ENCODE measurements at places on chromosomes 6 and 20.

GRCh38 chr20:725491-725890 is 42.8 kb downstream of the SLC52A3 start:
- no peak for DNase-seq

DNA sequence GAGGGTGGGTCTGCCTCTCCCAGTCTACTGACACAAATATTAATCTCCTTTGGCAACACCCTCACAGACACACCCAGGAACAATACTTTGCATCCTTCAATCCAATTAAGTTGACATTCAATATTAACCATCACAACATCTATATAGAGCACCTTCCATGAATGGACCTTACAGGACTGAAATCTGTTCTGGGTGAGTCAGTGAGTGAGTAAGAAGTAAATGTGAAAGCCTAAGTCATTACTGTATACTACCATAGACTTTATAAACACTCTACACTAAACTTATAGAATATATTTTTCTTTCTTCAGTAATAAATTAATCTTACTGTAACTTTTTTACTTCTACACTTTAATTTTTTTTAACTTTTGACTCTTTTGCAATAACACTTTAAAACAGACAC is 993.8 kb upstream of the MAP3K7 start:
- no peak for DNase-seq

- DNase-seq: no peak
Measured at GRCh38 chr6:1739220-1739619, 129.5 kb downstream of the FOXC1 start.

DNA sequence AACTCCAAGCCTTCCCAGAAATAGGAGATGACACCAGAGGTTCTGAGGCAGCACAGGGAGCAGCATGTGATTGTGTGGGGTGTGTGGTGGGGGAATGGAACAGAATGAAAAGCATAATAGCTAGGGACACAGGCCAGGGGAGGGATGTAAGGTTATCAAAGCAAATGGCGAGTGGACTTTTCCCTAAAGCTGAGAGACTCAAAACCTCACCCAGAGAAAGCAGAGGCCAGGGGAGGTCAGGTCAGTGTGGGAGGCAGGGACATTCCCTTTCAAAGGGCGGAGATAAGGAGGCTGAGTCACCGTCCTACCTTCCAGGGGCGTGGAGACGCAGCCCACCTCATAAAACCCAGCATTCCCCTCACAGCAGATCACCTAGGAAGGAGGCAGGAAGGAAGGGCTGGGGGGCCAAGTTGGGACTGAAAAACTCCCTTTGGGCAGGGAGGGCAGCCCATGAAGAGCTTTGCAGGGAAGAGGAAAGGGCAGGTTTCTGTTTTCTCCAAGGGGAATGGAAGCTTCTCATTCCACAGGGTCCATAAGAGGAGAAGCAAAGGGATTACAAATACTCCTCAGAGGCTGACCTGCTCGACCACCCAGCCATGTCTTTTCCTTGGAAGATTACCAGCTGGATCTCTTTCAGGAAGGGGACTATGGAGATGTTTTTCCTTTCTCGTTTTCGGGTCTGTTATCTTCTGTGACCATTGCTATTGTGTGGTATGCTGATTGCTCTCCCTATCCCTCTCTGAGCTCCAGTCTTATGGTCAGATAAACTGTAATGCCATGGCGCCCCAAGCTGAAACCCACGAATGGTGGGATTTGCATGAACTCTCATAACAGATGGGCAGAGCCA is 9.6 kb upstream of the LY6G5C start:
- no peak for DNase-seq

DNA sequence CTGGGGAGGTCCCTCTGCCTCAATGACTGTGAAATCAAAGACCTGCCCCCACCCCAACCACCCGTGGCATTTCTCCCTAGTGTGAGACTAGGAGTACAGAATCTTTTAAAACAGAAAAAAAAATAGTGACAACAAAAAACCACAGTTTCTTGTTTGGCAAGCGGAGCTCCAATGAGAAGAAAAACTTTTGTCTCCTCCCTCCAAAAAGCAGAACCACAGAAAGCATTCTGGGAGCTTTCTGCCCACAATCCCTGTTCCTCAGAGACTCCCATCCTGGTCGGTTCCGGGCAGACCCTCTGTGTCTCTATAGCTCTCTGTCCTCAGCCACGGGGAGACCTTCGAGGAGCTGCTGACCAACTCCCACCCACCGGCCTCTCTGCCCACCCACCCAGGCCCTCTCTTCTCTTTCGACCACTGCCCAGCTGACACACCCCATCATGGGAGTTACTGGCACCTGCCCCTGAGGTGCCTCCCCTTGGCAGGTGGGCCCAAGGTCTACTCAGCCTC is 4.9 kb downstream of the PREX1 start:
- no peak for DNase-seq

DNA sequence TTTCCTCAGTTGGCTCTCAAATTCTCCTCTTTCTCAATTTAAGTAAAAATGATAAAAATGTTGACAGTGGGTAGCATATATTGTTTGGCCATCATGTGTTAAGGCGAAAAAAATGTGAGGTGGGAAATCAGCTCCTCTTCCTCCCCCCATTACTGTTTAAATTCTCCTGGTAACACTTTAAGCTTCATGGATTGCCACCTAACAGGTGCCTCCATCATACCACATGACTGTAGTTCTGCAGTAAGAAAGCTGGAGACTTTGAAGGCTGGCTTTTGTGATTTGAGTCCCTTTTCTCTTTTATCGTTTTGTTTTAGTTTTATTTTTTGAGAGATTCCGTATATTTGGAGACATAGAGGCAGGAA is 1.2 kb downstream of the ZFAND3 start:
- DNase-seq: no peak

GRCh38 chr6:138948546-138949179 is 39.4 kb downstream of the REPS1 start:
- DNase-seq: no peak

DNA sequence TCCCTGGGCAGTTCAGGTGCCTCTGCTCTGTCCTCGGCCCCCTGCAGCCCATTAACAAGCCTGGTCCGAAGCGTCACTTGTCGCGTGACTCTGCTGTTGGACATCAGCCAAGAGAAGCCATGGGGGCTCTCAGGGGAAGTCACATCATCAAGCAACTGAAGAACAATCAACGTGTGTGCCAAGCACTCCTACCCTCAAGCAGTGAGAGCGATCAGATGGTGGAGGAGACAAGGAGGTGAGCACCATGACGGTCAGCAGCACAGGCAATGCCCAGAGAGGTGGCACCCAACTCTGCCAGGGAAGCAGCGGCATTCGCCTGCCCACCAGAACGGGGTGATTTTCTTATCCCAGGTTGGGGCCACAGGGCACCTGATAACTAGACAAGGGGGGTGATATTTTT is 132.7 kb downstream of the AGPAT4 start:
- no peak for DNase-seq

GRCh38 chr6:24325978-24326377 is 31.9 kb downstream of the DCDC2 start:
- DNase-seq: no peak

DNA sequence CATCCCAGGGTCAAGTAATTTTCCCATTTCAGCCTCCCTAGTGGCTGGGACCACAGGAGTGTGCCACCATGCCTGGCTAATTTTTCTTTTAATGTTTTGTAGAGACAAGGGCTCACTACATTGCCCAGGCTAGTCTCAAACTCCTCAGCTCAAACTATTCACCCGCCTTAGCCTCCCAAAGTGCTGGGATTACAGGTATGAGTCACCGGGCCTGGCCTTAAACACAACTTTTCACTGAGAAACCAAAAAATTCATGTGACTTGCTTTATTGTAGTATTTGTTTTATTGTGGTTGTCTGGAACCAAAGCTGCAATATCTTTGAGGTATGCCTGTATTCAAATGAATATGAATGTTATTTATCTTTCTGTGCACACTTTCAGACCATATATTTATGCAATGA is 72.2 kb downstream of the RWDD2A start:
- DNase-seq: peak; percentile 7

DNA sequence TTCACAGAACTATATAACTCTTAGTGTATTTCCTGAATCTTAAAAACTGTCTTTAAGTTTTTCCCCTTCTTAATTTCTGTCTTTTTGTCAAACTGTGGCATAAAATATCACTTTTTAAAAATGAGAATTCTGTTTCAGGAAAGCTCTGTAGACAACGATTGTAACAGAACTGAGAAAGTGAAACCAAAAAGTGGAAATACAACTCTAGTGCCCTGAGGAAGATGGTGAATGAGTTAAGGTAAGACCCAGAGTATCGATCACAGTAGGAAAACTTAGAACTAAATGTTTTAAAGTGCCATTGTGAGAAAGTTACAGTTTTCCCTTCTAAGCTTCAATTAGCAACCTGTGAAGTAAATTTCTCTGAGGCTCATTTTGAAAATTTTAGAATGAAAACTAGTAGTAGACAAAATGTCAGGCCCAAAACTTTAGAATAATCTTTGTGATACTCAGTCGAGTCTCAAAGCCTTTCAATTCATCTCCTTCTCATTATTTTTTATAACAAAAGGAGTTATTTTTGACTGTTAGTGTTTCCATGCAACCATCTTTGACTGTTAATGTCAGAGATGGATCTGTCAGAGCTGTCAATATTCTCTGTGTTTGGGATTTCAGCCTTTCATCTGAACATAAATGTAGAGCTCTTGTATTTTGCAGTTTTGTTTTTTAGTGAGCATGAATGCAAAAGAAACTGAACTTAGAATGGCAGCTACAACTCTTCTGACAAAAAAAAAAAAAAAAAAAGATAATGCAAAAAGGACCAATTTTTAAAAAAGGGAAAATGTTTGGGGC is 19.0 kb upstream of the TRDN start:
- no peak for DNase-seq

DNA sequence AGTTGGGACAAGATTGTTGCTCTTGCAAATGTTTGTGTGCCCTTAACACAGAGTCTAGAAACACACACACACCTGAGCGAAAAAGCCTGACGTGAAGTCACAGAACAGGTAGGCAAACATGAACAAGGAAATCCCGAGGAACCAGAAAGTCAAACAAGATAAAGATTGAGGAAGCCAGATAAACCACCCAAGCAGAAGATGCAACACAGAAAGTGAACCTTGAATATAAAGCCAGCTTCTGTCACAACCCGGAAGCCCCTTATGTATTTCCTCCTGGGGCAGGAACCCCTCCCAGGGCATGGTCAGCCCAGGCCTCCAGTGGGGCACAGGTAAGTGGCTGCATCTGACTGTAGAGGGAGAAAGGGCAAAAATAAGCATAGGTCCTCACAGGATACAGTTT is 158.2 kb upstream of the SUPT3H start:
- no peak for DNase-seq

- DNase-seq: peak; percentile 61
Measured at GRCh38 chr6:33314515-33314942, 651 bp upstream of the TAPBP start.

- no peak for DNase-seq
Measured at GRCh38 chr6:107763946-107764345, 60.2 kb downstream of the SCML4 start.

DNA sequence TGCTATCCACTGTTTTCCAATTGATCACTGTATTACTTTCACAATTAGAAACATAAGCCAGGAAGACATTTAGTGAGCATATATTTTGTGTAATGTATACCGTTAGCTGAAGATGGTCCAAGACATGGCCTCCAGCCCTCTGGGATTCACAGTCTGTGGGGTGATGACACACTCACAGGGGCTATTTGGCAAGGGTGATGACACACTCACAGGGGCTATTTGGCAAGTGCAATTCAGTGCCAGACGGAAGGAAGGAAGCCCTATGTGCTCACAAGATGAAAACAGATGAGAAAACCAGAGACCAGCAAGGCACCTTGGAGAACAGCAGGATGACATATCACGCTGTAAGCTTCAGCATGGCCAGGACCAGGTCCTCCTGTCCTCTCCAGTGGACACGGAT is 183.7 kb downstream of the MBOAT1 start:
- DNase-seq: no peak

GRCh38 chr20:48690888-48691287 is 136.9 kb downstream of the PREX1 start:
- DNase-seq: no peak

- no peak for DNase-seq
Measured at GRCh38 chr6:14290772-14291330, 173.3 kb downstream of the CD83 start.

- no peak for DNase-seq
Measured at GRCh38 chr20:48621376-48622078, 206.3 kb downstream of the PREX1 start.

DNA sequence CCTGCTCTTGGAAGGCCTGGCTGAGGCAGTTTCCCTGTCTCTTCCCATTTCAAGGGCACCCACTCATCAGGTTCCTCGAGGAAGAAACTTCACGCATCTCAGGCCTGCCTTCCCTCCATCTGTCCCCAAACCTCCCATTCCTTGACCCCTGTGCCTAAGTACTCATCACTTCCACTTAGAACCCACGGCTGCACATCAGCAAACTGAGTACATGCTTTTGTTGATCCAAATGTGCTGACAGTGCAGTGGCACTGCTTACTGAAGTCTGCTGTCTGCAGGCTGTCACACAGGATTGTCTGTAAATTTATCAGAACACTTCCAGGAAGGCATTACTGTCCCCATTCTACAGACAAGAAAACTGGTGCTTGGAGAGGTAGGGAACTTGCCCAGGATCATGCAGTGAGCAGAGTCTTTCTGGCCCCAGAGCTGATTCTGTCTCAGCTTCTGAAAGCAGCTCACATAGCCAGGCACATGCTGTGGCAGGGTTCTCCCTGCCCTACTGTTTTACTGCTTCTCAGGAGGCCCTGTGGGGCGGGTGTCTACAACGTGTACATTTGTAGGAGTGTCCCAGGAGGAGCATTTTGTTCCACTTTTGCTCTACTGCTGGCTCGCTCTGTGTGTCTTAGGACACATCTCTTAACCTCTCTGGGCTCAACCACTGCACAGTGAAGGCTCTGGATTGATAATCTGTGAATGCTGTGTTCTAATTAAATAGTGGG is 64.2 kb upstream of the XRN2 start:
- DNase-seq: no peak

- DNase-seq: no peak
Measured at GRCh38 chr6:167558246-167559177, 233.6 kb downstream of the TTLL2 start.

DNA sequence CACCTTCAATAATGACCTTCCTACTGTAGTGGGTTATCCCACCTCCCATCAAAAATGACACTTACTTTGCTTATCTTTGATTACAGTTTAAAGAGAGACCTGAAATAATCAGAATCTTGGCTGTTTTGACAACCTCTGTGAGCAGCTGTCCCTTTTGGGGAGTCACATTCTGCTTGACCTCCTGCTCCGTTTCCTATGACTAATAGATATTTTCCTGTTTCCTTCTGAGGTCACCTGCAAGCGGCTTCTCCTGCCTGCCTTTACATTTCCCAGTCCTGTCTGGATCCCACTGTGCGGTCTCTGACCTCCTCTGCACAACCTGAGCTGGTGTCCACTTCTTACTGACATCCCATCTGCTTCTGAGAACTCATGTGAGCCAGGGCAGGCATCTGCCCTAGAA is 54.2 kb downstream of the TRAM2 start:
- no peak for DNase-seq

DNA sequence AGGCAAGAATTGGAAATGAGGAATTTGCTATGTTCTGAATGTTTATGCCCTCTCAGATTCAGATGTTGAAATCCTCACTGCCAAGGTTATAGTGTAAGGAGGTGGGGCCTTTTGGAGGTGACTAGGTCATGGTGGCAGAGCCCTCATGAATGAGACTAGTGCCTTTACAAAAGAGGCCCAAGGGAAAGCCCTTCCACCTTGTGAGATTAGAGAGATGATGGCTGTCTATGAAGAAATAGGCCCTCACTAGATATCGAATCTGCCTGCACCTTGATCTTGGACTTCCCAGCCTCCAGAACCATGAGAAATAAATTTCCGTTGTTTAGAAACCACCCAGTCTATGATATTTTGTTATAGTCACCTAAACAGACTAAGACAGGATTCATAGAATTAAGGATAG is 10.4 kb downstream of the ASIP start:
- DNase-seq: no peak

- DNase-seq: no peak
Measured at GRCh38 chr6:140236732-140237131, 862.3 kb upstream of the CITED2 start.
